Fibroblast of villous mesenchyme (primary cell): ENCODE measurements at places on chromosomes 5 and 9. TPM values are rescaled to one million over a fixed set of nuclear protein-coding genes. Genes with fewer than 3 reads are reported as not detected.

PCDHB7 gene
- total RNA-seq = under 0.01 and 0.43 TPM in 2 replicates

BAAT gene
- total RNA-seq = under 0.01 TPM in 1 of 2 replicates, not detected in the other

DNA sequence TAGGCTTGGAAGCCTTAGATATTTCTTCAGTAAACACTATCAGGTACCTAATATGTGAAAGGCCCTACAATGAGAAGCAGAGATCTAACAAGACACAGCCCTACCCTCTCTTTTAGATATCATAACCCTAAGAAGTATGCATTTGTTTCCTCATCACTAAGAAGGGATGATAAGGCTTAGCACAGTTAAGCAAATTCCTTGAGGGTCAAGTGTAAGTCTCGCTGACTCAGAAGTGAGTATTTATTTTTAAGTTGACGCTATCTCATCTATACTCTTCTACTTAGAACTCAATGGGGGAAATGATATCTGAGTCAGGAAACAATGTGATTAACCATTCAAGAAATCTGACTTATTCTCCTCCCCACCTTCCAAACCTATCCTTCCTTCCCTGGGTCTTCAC lies 149.7 kb downstream of the ESM1 start:
- peak; percentile 81 for DNase-seq

- DNase-seq = peak; percentile 47
Observed at GRCh38 chr5:172410160-172410559, 44.2 kb downstream of the SH3PXD2B start.

DNA sequence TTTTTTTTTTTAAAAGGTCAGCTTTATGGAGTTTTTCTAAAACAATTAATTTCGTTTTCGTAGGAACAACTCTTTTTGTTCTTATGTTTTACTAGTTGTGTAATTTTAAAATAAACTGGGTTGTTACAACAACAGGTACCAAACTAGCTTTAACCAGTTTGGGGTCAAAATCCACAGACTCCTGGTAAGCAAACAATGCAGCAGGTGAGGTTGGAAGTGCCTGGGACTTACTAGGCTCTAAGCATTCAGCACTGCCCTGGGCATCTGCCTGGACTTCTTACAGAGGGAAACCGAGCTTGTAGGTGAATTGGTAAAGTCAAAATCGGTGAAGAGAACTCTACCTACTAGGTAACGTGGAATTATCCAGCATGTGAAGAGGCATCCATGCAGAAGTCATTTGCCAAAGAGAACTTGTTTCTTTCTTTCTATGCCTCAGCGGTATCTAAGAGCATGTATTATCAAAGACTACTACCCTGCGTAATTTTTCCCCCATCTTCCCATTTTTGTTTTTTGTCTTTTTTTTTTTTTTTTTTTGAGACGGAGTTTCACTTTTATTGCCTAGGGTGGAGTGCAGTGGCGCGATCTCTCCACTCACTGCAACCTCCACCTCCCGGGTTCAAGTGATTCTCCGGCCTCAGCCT lies 145.4 kb downstream of the KCTD16 start:
- DNase-seq = no peak

DNA sequence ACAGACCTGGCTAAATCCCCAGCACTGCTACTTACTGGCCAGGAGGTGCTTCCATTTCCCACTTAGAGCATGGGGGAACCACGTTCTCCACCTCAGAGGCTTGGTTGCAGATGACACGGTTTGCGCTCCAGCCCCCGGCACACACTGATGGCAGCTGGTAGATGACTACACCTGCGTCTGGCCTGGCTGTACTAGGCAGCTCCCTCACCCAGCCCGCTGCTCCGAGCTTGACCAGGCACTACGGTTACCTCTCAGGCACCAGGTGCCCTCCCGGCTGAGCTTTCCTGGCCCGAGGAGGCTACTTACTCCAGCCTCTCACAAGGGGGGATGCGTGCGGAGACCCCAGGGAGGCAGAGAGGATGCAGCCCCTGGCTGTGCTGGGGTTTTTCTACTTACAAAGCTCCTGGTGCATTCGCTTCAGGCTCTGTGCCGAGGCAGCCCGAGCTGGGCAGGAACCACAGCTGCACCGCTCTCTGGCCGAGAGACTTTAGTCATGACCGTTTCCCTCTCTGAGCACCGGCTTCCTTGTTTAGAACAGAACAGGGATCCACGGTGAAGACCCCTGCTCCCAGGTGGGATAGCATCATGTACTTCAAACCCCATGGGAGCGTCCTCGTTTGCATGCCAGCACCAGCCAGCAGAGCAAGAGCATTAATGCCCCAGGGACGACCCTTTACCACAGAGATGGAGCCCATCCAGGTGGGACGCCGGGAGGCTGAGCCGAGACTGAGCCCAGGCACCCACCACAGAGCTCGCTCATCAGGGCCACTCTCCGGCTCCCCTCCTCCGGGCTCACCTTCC lies 7.6 kb upstream of the GBGT1 start:
- no peak for DNase-seq

GRCh38 chr5:89417515-89417914 lies 534.5 kb upstream of the MEF2C start:
- DNase-seq = no peak

DNA sequence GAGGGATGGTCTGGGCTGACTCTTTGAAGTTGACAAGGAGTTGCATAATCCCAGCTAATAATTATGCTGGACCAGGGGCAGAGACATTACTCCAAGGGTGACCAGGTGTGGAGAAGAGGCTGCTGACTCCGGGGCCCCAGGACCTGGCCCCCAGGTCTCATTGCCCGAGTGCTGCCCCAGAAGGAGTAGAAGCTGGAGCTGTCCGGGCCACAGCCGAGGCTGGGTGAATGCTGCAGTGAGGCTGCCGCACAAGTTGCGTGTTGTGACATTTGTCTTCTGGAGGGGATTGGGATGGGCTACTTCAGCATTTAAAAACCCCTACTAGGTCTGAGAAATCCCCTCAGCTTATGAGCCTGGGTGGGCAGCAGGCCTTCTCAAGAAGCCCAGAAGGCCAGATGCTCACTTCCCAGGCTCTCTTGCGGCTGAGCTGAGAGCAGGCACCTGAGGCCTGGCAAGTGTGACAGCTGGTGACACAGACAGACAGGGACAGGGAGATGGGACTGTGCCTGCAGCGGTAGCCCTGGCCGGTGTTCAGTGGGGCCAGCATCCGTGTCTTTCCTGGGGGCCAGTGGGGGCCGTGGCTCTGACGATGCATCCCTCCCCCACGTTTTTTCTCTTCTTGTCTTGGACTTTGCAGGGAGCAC lies 122.8 kb downstream of the KCNIP1 start:
- no peak for DNase-seq

- no peak for DNase-seq
Observed at GRCh38 chr9:105206496-105206820, 38.0 kb upstream of the SLC44A1 start.

GRCh38 chr9:21657966-21658667 lies 144.3 kb upstream of the MTAP start:
- no peak for DNase-seq

GRCh38 chr9:134390947-134391318 lies 64.7 kb downstream of the RXRA start:
- DNase-seq = no peak

DNA sequence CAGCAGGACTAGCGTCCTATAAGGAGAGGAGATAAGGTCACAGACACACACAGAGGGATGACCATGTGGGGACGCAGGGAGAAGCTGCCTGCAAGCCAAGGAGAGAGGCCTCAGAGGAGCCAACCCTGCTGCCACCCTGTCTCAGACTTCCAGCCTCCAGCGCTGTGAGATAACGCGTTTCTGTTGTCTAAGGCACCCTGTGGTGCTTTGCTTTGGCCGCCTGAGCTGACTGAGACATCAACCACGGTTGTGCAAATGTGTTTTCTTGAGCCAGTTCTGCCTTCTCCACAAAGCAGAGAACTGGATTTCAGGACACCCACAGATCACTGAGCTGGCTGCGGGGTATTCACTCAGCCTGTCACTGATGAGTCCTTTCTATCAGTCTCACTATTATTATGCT lies 149.1 kb downstream of the NXNL2 start:
- no peak for DNase-seq
